ENCODE measurements at places on chromosomes 16 and 17.

DNA sequence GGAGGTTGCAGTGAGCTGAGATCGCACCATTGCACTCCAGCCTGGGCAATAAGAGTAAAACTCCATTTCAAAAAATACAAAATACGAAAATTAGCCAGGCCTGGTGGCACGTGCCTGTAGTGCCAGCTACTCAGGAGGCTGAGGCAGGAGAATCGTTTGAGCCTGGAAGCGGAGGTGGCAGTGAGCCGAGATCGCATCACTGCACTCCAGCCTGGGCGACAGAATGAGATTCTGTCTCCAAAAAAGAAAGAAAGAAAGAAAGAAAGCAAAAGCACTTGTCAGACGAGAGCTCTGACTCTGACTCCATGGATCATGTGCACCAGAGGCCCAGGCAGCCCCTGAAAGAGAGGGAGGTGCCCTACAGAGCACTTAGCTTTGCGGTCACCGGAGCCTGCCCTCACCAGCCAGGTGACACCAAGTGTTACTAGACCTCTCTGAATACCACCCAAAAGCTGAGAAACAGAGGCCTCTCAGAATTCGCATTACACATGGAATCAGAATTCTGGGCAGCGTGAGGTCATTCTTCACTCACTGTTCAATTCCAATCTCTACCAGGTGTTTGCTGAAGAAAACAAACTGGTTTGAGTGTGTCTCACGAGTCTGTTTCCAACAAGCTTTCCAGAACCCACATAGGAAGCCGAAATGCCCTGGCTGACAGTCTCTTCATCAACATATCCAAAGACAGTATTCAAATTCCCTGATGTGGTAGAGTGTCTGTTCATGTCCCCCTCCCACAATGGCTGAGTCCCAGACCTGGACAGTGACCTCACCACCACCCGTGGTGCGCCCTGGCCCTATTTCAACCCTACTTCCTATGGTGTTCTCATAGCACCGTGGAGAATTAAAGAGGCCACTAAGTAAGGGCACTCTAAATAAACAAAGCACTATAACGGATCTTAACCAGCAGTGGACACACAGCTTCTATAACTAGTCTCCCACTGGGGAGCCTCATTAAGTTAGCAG is 1.5 kb downstream of the FLCN start:
- DNase-seq = no peak

DNA sequence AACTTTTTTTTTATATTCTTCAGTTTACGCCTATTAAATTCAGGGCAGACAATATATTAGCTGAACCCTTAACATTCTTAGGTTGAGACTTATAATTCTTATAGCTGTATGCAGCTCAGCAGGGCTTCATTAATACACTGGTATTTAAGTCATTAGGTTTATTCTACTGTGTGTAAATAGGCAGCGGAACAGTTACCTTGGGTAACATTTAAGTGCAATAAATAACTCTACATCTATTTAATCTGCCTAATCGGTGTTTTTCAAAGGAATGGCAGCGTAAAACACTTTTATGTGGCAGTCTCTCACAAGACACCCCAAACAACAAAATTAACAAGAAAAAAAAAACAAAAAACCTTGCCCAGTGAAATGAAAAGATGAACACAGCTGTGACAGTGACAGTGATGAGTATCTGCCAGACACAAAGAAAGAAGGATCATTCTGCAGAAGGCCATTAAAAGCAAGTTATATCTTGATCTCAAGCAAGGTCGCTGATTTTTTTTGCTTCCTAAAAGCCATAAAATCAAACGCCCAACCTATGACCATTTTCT is 32.6 kb downstream of the KCNJ2 start:
- no peak for DNase-seq

DNA sequence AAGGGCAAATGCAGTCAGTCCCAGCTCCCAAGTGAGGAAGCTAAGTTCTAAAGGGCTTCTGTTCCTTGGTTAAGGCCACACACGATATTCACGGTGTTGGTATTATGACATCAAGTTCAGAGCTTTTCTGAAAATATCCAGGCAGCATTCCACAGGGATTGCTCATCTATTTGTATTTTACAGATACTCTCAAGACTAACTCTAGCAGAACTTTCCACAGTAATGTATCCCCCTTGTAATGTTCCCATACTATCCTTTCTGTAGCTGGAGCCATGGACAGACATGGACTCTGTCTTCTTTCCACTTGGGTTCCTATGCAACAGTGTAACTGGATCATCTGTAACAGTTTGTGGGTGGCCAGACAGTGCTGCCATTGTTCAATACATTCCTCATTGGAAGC is 13.5 kb downstream of the SDR42E1 start:
- no peak for DNase-seq

- no peak for DNase-seq
Observed at GRCh38 chr17:3485481-3486068, 9.8 kb downstream of the ASPA start.

GRCh38 chr17:49386373-49386772 is 24.3 kb upstream of the ZNF652 start:
- no peak for DNase-seq
